Neuronal stem cell (in vitro differentiated cells): ENCODE measurements at places on chromosomes 7 and 10.

- no peak overlapping the region for H3K4me3 ChIP-seq
- no peak overlapping the region for H3K27ac ChIP-seq
- no peaks in the 10 kb centered on the region for H3K27me3 ChIP-seq
- H3K36me3 ChIP-seq = no peaks in the 10 kb centered on the region
- H3K4me1 ChIP-seq = no peaks in the 10 kb centered on the region
Observed at GRCh38 chr7:136585954-136586670, 282.3 kb upstream of the CHRM2 start.

- H3K27me3 ChIP-seq = no peaks in the 10 kb centered on the region
- no peak for DNase-seq
- no peaks in the 10 kb centered on the region for H3K4me1 ChIP-seq
- H3K36me3 ChIP-seq = no peaks in the 10 kb centered on the region
- no peak overlapping the region for H3K4me3 ChIP-seq
Observed at GRCh38 chr10:74249865-74250264, 98.8 kb downstream of the ADK start.

DNA sequence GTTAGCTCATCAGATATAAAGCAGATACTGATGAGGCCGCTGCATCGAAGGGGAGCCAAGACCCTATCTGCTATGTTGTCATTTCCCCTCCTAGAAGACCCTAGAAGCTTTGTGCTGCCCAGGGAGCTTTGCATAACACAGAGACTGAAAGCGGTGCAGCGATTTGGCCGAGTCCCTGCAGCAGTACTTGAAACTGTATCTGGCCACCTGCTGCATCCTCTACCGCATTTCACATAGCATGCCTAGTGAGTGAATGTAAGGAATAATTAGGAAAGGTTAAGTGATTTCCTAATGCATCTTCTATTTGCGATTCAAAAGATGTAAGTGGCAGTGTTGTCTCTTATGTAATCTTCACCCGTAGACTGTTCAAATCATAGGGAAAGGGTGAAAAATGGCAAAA is 106.7 kb downstream of the LRMDA start:
- no peaks in the 10 kb centered on the region for H3K27me3 ChIP-seq
- H3K36me3 ChIP-seq = no peaks in the 10 kb centered on the region
- no peak for DNase-seq
- no peak overlapping the region for H3K27ac ChIP-seq

- DNase-seq = no peak
- H3K27ac ChIP-seq = no peak overlapping the region
- no peaks in the 10 kb centered on the region for H3K27me3 ChIP-seq
Observed at GRCh38 chr7:48170506-48170905, 752 bp upstream of the ABCA13 start.

DNA sequence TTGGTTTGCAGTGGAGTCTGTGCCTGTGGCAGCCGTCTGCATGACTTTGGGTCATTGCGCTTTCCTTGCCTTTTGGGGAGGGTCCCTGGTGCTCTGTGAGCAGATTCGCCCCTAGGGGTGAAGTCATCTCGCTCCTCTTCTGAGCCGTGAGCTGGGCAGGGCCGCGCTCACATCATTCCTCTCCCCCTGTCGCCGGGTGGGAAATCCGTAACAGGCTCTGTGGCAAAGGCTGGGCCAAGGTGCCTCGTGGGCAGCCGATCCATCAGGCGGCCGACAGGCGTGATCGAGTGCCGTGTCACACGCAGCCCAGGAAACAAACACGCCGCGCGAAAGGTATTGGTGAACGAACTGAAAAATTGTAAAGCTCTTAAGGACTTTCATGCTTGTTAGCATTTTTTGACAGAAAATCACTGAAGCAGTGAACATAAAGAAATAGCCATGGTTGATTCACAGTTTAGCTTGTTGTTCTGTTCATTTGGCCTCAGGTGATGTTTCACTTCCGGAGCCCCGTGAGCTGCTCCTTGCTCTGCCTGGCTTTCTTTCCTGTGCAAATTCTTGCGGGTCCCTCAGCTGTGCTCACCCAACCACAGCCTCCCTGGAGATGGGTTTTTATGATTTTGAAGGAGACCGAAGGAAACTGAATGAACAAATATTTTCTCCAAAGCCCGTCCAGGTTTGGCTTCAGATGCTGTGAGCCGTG is 122.1 kb downstream of the NKX6-2 start:
- no peak overlapping the region for H3K27ac ChIP-seq
- H3K4me3 ChIP-seq = no peak overlapping the region
- DNase-seq = no peak
- no peaks in the 10 kb centered on the region for H3K4me1 ChIP-seq
